ENCODE measurements at places on chromosomes 4 and X.

GRCh38 chr4:76607846-76608245 is 172.8 kb downstream of the SHROOM3 start:
- DNase-seq: no peak

DNA sequence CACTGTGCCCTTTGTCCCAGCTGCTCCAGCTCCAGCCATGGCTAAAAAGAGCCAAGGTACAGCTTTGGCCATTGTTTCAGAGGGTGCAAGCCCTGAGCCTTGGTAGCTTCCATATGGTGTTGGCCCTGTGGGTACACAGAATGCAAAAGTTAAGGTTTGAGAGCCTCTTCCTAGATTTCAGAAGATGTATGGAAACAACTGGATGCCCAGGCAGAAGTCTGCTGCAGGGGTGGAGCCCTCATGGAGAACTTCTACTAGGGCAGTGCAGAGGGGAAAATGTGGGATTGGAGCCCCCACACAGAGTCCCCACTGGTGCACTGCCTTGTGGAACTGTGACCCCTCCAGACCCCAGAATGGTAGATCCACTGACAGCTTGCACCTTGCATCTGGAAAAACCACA is 70.9 kb upstream of the MSX1 start:
- no peak for DNase-seq

DNA sequence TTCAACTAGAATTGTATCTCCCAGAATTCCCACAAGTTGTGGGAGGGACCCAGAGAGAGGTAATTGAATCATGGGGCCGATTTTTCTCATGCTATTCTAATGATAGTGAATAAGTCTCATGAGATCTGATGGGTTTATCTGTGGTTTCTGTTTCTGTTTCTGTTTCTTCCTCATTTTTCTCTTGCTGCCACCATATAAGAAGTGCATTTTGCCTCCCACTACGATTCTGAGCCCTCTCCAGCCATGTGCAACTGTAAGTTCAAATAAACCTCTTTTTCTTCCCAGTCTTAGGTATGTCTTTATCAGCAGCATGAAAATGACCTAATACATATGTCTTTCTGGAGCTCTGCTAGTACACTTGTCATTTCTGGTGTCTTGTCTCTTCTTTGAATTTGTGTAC is 22.1 kb upstream of the OR13H1 start:
- no peak for DNase-seq

GRCh38 chrX:73561801-73562200 is 1.2 kb upstream of the CHIC1 start:
- DNase-seq: no peak

GRCh38 chr4:185465707-185466106 is 5.8 kb downstream of the CCDC110 start:
- DNase-seq: no peak
